IPS DF 19.7 (cell line): ENCODE measurements at places on chromosomes 16 and 17.
A peak's percentile ranks its signal among the peaks of the same experiment; 100 is the strongest.

GRCh38 chr16:12675852-12676251 is 127.8 kb downstream of the CPPED1 start:
- DNase-seq: no peak

DNA sequence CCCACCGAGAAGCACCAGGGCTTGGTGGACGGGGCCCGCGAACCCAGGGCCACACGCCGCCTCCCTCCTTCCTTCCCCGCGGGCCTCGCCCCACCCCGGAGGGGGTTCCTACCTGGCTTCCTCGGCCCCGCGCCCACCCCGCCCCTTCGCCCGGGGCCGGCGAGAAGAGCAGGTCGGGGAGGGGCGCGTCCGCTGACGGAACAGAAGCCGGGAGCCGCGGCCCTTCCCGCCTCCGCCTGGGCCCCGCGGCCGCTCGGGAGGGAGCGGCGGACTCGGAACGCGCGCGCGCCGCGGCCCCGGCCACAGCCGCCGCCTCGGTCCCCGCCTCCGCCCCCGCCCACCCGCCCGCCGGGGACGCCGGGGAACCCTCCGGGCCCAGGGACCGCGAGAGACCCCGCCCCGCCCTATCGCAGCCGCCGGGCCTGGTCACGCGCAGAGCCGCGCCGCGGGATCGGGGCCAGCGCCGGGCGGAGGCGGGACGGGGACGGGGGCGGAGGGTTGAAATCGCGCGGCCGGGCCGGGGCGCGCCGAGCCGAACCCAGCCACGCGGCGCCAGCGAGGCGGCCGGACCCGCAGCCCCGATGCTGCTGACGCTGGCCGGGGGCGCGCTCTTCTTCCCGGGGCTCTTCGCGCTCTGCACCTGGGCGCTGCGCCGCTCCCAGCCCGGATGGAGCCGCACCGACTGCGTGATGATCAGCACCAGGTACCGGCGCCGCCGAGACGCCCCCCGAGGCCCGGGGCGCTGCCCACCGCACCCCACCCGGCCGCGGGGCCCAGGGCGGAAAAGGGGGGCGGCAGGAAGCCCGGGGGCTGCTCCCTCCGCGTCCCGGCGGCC is at the start of gene TLCD3A:
Gene TLCD3A (plus strand): TSS at position 530 of the 835 bp plus-strand sequence. CDS start 52 bp downstream, at position 582.
- no peak for DNase-seq

- no peak for DNase-seq
These were observed at the start of gene CHAD for GRCh38 chr17:50468304-50469207. TSS of gene CHAD (minus strand) at chr17:50468880. CDS start at chr17:50468813, 67 bp downstream.

DNA sequence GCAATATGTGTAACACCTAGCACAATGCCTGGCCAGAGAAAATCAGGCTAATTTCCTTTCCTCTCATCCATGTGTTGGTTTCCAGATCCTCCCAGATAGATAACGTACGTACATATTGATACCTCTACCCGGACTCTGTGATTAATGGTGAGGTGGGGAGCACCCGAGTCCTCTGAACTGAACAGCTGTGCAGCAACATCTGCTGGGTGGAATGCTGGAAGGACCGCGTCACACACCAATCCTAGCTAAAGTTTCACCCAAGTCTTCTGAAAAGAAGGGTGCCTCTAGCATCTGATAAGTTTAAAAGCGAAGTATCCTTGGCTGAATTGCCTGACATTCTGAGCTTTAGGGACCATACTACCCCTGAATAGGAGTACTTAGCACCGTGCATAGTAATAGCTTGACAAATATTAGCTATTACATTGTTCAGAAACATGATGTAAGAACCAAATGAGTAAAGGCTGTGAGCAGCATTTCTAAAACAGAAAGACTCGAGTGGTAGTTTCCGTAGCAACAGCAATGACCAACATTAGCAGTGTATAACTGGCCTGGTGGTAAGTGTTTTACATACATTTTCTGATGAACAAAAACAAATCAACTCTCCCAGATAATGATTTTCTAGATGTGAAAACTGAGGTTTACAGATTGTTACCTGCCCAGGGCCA is 91.4 kb downstream of the SYCE1L start:
- DNase-seq: no peak

DNA sequence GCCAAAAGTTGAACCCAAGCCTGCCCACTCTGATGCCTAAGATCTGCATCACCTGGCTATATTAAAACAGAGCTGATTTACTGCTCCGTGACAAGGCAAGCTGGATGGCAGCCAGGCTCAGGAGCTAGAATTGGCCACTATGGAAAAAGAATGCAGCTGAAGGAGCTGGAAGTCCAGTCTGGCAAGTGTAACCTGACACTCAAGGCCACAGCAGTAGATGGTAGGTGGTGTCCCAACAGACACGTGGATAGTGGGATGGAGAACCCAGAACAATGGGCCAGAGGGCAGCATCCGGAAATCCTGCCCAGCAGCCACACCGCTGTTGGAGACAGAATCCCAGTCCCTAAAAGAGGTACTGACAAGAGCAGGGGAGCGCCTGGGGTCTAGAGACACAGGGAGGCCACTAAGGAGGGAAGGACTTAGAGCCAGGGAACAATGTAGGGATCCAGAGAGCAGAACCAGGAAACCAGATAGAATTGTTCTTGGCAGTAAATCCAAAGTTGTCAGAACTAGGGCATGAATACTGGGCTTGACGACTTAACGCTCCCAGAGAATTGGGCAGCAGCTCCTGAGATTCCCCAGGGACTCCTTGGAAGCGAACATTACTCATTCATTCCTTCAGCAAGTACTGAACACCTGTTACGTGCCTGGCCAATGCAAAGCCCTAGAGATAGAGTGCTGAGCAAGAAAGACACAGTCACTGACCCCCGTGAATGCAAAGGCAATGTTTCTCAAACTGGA is 85.7 kb downstream of the CDYL2 start:
- DNase-seq: peak; percentile 17

- no peak for DNase-seq
These were observed 61.9 kb downstream of the OMG start for GRCh38 chr17:31235110-31235509.

DNA sequence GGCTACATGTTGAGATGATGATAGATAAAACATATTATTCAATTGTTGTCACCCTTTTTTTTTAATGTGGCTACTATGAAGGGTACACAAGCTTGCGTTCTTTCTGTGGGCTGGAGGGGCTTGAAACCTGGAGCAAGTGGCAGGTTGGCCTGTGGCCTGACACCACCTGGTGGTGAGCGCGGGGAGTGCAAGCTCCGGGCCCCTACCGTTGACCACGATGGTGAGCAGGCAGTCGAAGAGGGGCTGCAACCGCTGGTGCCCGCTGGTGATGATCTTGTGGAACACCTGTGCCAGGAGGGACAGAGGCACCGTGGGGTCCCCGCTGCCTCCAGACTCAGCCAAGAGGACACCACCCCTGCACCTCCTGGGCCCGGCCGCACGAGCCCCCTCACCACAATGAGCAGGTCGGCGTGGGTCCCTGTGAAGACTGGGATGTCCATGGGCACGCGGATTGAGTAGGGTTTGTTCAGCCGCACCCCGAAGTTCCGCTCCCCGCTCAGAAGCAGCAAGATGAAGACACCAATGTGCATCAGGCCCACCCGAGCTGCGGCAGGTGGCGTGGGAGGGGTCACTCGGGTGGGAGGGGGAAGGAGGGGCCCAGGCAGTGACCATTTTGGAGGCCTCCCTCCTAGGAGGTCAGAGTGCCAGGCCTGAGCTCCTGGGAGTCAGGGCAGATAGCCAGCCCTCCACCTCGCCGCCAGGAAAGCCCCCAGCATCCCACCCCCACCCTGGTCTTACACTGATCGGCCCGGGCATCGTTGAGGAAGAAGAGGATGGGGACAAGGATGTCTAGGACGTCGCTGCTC is 14.4 kb downstream of the HID1 start:
- DNase-seq: no peak

- no peak for DNase-seq
These were observed 12.9 kb upstream of the BBS2 start for GRCh38 chr16:56532714-56533113.

DNA sequence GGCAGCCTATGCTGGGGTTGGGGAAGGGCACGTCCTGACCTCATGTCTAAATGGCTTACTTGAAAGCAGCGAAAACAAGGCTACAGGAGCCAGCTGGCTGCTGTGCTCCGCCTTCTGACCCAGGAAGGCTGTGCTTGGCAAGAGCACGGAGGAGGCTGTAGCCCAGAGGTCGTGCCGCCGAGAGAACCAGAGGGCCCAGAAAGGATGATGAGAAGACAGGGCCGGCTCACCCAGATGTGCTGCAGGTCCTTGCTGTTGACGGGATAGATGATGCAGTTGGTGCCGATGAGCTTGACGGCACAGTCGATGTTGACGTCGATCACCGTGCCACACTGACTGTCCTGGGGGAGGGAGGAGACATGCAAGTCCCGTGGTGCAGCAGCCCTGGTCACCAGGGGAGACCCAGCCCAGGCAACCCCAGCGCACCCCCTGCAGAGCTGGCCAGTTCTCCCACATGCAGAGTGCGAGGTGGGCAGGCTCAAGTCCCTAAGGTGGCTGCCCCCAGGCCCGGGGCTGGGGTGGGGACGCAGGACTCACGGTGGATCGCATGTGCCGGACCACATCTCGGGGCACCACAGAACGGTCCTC is 20.7 kb downstream of the SPHK1 start:
- DNase-seq: no peak

GRCh38 chr16:88525663-88525990 is 44.6 kb upstream of the ZC3H18 start:
- no peak for DNase-seq

- DNase-seq: no peak
These were observed 235.8 kb upstream of the NLRP1 start for GRCh38 chr17:5819921-5820685.

DNA sequence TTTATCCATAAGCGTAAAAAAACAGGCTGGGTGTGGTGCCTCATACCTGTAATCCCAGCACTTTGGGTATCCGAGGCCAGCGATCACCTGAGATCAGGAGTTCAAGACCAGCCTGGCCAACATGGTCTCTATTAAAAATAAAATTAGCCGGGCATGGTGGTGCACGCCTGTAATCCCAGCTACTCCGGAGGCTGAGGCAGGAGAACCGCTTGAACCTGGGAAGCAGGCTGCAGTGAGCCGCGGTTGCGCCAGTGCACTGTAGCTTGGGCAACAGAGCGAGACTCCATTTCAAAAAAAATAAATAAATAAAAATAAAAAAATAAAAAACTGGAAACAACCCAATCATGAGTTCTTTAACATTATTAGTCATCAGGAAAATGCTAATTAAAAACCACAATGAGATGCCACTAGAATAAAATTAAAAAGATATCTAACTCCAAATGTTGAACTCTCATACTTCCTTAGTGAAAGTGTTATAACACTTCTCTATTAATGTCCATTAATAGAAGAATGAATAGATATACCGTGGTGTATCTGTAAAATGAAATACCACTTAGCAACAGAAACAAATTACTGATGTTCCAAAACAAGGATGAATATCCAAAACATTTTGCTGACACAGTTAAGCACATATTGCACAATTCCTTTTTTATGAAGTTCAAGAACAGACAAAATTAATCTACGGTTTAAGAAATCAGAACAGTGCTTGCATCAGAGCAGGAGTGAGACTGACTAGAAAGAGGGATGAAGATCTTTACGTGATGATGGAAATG is 13.1 kb downstream of the MPHOSPH6 start:
- DNase-seq: no peak

DNA sequence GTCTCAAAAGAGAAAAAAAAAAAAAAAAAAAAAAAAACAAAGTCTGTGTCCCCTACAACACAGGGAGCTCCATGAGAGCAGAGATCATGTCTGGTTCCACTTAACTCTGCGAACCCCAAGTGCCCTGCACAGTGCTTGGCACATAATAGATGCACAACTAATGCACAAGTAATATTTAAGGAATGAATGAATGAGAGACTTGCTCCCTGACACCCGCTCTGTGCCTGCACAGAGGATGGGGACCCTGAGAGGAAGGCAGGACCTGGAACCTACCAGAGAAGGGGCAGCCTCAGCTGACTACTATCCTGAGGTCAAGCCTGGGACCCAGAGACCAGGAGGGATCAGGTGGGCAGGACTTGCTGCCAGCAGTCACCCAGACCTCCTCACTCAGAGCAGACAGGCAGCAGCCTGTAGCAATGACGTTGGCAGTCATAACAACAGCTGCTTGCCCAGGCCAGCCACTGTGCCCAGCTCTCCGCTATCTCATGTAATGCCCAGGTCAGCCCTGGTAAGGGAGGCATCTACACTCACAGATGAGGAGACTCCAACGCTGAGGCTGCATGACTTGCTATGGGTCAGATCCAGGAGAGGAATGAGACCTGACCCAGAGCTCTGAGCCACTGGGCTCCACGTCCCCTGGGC is 2.9 kb downstream of the MYO15A start:
- no peak for DNase-seq

GRCh38 chr17:8192070-8192815 is 2.3 kb upstream of the BORCS6 start:
- no peak for DNase-seq

DNA sequence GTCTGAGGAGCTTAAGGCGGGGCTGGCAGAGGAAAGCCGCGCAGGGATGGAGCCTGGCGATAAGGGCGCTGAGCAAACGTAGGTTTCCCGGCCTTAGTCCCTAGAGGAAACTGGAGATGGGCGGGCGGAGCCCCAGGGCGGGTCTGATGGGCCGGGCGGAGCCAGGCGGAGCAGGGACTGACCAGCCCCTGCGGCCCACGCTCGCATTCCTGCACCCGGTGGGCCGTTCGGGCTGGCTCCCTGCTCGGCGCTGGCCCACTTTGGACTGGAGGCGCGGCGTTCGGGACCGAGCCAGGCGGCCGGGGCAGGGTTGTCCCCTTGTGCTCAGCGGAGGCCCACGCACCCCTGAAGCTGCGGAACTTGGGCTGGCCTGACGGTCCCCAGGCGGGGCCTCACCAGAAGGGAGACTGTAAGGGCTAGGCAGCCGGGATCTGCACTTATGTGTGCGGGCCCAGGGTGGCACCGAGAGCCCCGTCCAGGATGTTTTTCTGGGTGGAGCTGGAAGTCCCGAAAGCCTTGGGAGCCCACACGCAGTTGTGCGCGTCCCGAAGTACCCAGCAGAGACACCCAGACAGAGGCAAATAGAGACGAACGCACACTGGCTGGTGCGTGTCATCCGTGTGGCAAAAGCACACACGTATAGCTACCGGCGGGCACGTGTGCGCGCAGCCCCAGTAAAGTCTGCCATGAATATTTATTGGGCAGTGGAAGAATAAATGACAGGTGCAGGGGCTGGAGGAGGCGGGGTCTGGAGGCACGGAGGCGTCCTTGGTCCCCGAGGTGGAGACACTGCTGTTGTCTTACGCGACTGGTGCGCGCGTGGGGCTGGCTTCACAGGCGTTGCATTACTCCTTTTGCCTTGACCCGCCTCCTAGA is 1.4 kb downstream of the PYDC1 start:
- DNase-seq: peak; percentile 82

DNA sequence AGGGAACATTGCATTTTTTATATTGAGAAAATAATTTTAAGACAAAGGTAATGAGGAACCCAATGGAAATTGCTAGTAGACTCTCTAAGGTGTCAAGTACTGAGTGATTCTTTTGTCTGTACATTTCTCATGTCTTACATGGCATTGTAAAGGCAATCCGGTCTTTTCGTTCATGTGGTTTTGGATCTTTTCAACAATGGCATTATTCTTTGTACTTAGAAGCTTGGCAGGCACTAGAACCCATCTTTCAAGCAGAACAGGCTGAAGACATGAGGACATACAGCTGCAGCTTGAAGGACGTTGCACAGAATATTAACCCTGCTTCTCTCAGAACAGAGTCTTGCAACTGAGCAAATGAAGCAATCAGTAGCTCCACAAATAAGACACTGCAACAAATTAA is 231.5 kb upstream of the ZFHX3 start:
- DNase-seq: no peak
